ENCODE measurements at places on chromosomes 4 and X. TPM values are rescaled to one million over a fixed set of nuclear protein-coding genes. Genes with fewer than 3 reads are reported as not detected.

The TLL1 gene
- not detected for total RNA-seq

The AFF2 gene
- 0.90 TPM for total RNA-seq

DNA sequence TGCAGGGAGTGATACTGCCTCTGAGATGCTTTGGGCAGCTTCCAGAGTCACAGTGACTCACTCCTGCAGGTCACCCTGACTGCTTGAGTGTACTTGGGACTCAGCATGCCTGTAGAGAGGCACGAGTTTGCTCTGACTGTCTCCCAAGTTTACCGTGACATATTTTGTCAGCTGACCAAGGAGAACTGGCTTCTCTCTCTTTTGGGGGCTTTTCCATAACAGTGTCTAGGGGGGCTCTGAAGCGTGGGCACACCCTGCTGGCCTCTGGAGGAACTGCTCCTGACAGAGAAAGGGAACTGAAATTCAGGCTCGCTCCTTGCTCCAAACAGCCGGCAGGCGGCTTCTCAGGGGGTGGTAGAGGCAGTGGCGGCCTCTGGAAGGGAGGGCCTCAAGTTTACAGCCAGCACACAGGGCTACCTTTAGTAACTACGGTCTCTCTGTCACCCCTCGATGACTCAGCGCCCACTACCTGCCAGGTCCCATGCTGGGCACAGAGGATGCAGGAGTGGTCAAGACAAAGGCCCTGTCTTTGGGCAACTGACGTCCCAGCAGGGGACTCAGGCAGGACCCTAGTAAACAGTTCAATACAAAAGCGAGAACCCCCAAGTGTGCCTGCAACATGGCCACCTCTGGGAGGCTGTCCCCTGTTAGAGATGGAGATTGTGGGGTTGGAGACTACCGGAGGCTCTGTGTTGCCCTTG lies 17.8 kb downstream of the ZNF185 start:
- H3K36me3 ChIP-seq: no peaks in the 10 kb centered on the region
- H3K27me3 ChIP-seq: no peaks in the 10 kb centered on the region
- no peak for DNase-seq
- H3K4me1 ChIP-seq: no peaks in the 10 kb centered on the region
- no peak overlapping the region for H3K27ac ChIP-seq
- no peak overlapping the region for H3K4me3 ChIP-seq

DNA sequence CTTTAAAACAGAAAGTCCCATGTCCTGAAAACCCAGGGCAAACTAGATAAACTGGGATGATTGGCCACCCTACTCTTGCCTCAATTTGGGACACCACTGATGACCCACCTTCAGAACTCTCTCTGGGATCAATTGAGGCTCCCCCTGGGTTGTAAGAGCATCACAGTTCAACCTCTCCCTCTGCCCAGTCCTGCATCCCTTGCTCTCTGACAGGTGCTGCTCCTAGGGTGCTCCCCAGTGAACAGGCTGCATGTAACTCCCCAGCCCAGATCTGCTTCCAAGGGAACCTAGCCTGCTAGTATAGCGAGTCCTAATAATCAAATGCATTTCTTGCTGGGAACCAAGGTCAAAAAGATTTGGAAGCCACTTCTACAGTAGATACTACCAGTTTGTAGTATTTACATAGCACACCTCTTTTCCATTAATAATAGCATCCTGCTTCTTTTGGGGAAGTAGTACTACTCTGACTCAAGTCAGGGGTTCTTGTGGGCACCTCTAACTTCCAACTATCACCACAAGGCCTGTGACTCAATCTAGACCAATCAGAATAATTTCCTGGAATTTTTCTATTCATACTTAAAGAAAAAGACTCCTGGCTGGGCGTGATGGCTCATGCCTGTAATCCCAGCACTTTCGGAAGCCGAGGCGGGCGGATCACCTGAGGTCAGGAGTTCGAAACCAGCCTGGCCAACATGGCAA lies 42.1 kb upstream of the SPINK2 start:
- no peak overlapping the region for H3K4me3 ChIP-seq
- H3K27me3 ChIP-seq: no peaks in the 10 kb centered on the region

- no peaks in the 10 kb centered on the region for H3K27me3 ChIP-seq
- H3K4me3 ChIP-seq: no peak overlapping the region
- no peaks in the 10 kb centered on the region for H3K36me3 ChIP-seq
- no peak overlapping the region for H3K27ac ChIP-seq
- DNase-seq: no peak
- no peaks in the 10 kb centered on the region for H3K4me1 ChIP-seq
Observed at GRCh38 chrX:132181364-132181763, 37.9 kb downstream of the RAP2C start.

GRCh38 chr4:24780936-24781495 lies 14.4 kb upstream of the SOD3 start:
- DNase-seq: no peak
- no peaks in the 10 kb centered on the region for H3K27me3 ChIP-seq
- no peak overlapping the region for H3K27ac ChIP-seq
- H3K36me3 ChIP-seq: no peaks in the 10 kb centered on the region

- H3K4me3 ChIP-seq: no peak overlapping the region
- H3K4me1 ChIP-seq: no peaks in the 10 kb centered on the region
- no peak overlapping the region for H3K27ac ChIP-seq
- H3K27me3 ChIP-seq: no peaks in the 10 kb centered on the region
Observed at GRCh38 chr4:41369680-41370079, 113.0 kb downstream of the UCHL1 start.

DNA sequence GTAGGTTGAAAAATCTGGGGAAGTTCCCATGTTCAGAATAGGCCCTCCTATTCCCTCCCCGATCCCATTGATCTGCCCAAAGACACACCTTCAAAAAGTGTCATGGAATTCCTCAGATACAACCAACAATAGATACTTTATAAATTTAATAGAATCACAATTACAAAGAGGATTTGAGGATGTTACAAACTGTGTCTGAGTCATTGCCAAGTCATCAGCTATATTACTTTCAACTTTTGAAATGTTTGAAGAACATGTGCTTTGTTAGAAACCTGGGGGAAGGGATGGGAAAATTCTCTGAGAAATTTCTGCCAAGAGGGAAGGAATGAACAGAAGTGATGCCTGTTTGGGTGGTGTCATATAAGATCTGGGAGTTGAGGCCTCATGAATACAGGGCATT lies 46.7 kb downstream of the KCNIP4 start:
- DNase-seq: no peak
- no peaks in the 10 kb centered on the region for H3K4me1 ChIP-seq
- no peak overlapping the region for H3K4me3 ChIP-seq
- no peaks in the 10 kb centered on the region for H3K27me3 ChIP-seq

DNA sequence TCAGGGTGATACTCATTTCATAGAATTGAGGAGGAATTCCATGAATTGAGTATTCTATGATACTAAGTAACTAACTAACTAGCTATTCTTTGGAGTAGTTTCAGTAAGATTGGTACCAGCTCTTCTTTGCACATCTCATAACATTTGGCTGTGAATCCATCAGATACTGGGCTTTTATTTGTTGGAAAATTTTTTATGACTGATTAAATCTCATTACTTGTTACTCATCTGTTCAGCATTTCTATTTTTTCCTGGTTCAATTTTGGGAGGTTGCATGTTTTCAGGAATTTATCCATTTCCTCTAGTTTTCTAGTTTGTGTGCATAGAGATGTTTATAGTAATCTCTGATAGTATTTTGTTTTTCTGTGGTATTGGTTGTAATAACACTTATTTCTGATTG lies 70.8 kb upstream of the FREM3 start:
- H3K4me1 ChIP-seq: no peaks in the 10 kb centered on the region
- H3K4me3 ChIP-seq: no peak overlapping the region
- DNase-seq: no peak

- H3K27ac ChIP-seq: no peak overlapping the region
- no peak overlapping the region for H3K4me3 ChIP-seq
- H3K36me3 ChIP-seq: no peaks in the 10 kb centered on the region
- DNase-seq: no peak
- H3K27me3 ChIP-seq: no peaks in the 10 kb centered on the region
Observed at GRCh38 chr4:122997463-122998101, 75.2 kb upstream of the NUDT6 start.

- no peaks in the 10 kb centered on the region for H3K27me3 ChIP-seq
- H3K4me1 ChIP-seq: no peaks in the 10 kb centered on the region
- no peak for DNase-seq
- H3K27ac ChIP-seq: no peak overlapping the region
- H3K36me3 ChIP-seq: no peaks in the 10 kb centered on the region
- H3K4me3 ChIP-seq: no peak overlapping the region
Observed at GRCh38 chr4:146852360-146852759, 93.3 kb downstream of the TTC29 start.
